ENCODE measurements at places on chromosomes 3 and 15.

DNA sequence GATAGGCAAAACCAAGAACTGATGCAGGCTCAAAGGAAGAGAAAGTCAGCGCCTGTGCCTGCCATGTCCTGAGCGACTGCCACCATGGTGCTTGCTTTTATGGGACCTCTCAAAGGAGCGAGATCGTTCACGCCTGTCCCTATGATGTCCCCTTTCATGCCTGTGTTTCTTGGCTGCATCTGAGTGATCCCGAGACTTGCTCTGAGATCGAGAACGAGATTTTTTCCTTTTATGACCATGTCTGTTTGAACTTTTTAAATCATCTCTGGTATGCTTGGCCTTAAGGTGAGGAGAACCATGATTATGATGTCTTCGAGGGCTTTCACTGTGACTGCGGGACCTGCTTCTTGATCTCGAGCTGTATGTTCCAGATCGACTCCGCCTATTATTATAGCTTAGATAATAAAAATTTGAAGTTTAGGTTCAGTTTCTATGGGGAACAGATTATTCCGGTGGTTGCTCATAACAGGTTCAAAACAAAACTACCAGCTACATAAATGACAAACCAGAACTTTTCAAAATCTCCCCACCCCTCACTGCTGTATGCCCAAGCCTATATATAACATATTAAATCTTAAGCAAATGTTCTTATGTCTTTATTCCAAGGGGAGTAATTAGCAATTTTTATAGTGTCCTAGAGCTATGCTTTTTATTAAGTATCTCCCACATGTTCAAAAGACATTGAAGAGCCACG, 11.6 kb downstream of the CCNL1 start:
- no peak for DNase-seq

DNA sequence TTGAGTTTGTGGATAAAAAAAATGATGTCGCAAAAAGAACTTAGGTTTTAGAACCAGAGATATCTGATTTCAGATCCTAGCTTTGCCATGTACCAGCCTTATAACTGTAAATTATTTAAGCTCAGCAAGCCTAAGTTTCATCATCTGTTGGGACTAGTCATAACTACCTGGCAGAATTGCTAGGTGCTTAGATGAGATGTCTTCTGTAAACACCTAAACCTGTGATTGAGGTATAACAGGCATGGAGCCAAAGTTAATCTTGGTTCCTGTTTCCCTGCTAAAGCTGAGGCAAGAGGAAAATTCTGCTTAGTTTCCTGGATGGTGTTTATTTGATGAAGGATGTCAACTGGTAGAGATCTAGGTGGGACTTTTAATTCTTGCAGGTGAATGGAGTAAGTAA, 331.3 kb upstream of the RBMS3 start:
- peak; percentile 89 for DNase-seq

- no peak for DNase-seq
Measured at GRCh38 chr3:63413523-63413922, 135.4 kb downstream of the SYNPR start.

DNA sequence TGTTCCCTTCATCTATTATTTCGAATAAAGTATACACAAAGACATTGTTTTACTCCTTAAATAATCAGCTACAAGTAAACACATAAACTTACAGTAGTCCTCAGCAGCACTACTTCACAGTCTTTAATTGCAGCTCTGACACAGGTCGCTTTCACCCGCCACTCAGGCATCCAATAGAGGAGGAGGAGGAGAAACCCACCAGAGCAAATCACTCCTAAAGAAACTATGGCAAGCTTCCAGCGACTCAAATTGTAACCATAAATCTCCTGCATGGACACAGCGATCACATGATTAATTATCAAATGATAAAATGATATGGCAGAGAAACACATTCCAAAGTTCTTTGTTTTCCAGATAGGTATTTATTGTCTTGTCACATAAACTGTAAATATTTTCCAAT, 26.2 kb downstream of the ATP13A3 start:
- DNase-seq: no peak

GRCh38 chr3:94036909-94037507, 8.6 kb upstream of the STX19 start:
- no peak for DNase-seq

DNA sequence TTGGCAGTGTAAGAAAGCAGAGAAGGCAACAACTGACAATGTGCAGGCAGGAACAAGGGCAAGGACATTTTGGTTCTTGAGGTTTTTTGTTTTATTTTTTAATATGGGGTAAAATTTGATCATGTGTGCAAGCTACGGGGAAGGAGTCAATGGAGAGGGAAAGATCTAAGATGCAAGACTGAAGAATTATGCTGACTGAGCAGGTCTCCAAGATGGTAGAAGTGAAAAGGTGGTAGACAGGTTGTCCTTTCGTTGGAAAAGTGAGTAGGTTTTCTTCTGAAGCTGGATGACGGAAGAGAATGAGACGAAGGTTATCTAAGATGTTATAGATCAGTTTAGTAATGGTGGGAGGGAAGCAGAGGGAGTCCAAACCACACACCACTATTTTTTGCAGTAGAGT, 4.2 kb downstream of the CD47 start:
- no peak for DNase-seq

DNA sequence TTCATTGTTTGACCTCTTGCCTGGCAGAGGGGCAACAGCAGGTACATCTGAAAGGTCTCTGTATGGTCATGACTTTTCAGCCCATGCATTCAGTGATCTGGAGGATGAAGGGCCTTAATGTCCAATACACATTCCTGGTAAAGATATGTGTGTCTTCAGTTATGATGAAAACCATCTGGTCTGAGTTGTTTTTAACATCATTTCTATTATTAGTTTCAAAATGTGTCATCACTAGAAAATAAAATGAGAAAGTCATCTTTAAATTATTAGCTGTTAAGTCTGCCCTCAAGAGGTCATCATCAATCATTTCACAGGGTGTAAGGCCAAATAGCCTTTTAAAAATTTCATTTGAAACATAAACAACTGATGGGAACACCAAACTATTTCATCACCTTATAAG, 92.1 kb upstream of the PLSCR4 start:
- no peak for DNase-seq

DNA sequence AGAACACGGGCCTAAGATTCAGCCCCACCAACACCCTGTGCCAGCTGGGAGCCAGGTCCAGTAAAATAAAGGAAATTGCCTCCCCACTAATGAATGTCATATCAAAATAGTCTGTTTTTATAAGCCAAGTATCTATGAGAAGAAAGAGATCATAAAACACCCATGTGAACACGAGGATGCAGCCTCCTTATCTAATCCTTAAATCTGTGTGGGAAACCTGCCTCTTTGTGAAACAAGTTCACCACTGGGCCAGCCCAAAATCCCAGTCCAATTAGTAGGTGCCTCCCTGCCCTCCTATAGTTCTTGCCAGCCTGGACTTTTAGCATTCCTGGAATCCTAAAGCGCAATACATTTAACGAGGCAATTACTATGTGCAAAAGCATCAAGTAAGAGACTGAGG, 42.0 kb downstream of the SCAPER start:
- DNase-seq: no peak

- no peak for DNase-seq
Measured at GRCh38 chr3:141682007-141682406, 56.1 kb upstream of the RNF7 start.

- DNase-seq: peak; percentile 26
Measured at GRCh38 chr15:90868261-90868689, at the start of gene FURIN. Gene FURIN (plus strand): TSS chr15:90868588. CDS start chr15:90875741, 7,153 bp downstream.

GRCh38 chr15:59528961-59529402, 82.6 kb upstream of the GCNT3 start:
- DNase-seq: peak; percentile 45

- DNase-seq: no peak
Measured at GRCh38 chr15:47412802-47413201, 304.5 kb upstream of the SEMA6D start.

DNA sequence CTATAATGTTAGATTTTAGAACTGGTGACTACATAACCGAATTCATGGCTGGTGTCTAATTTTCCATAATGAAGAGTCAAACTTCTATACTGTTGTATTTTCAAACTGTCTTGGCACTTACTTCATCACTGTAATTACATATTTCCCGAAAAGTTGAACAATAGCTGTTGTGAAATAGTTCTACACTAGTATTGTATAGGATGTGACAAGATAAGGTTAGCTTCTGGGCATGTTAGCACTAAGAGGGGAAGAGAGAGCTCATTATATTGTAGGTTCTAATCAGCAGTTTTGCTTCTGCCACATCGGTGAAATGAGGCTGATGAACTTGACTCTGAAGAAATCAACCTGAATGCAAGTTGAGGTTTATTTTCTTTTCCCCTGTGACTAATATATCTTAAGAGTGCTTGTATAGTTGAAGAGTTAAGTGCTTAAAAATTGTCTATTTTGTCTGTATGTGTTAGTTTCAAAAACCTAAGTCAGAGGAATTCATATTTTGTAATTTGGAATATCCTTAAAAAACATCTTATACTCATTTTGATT, 8.9 kb downstream of the GYG1 start:
- DNase-seq: no peak

DNA sequence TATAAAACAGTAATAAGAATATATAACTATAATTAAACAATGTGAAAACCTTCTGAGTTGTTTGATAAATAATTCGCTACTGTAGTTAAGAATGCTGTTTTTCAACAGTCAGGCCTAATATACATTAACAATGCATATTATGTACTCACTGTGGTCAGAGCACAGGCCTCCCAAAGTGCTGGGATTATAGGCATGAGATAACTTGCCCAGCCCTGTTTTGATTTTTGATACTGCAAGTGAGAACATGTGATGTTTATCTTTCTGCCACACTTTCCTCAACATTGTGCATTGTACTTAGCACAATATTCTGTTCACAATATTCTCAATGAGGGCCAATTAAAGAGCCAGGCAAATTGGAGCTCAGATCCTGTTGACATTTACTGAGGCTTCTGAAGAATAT, 274.5 kb upstream of the RARB start:
- DNase-seq: no peak

GRCh38 chr3:22007368-22007767, 256.4 kb upstream of the ZNF385D start:
- no peak for DNase-seq

DNA sequence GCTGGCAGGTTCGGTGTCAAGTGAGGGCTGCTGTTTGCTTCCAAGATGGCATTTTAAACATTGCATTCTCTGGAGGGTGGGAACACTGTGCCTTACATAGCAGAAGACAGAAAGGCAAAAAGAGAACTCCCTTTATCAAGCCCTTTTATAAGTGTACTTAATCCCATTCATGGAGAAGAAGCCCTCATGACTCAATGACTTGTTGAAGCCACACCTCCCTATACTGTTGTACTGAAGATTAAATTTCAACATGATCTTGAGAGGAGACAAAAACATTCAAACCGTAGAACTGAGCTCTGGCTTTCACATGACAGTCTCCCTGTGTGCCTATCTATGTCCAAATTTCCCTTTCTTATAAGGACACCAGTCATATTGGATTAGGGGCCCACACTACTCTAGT, 443.4 kb upstream of the CDIN1 start:
- DNase-seq: no peak

DNA sequence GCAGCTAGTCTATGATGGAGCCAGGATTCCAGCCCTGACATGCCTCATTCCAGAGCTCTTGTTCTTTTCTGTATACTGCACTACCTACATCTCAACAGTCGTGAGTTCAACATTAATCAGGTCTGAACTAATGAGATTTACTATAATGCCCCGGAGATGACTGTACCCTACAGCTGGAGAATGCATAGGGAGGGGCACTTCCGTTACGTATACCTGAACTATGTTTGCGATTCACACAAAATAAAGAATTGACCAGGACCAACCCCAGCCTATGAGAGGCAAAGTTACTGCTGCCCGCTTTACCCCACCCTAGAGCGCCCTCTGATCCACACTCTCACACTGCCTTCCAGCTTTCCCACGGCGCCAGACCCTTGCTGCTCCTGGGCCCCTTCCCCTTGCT, 97.0 kb downstream of the IGF2BP2 start:
- DNase-seq: no peak

DNA sequence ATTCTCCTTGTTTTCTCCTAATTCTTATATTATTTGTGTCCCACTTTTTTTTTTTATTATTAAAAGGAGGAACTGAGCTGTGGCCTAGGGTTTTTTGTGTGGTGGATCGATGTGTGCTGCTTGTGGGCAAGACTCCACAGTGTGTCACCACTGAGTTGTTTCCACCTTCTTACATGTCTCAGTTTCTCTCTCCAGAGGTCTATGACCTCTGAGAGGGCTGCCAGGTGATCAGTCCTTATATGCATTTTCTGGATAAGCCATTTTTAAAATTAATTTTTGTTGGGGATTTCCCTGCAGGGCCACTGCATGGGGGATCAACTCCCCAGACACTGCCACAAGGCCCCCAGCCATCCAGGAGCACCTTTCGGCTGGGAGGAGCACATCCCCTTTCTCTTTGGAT, 27.8 kb downstream of the IQCF6 start:
- no peak for DNase-seq
